Stimulated activated CD8-positive, alpha-beta memory T cell treated with anti-CD3 and anti-CD28 coated beads, Interleukin-7, amount 100 ng/mL, for 1 hour (primary cell): ENCODE measurements at places on chromosomes 3 and 15.

DNA sequence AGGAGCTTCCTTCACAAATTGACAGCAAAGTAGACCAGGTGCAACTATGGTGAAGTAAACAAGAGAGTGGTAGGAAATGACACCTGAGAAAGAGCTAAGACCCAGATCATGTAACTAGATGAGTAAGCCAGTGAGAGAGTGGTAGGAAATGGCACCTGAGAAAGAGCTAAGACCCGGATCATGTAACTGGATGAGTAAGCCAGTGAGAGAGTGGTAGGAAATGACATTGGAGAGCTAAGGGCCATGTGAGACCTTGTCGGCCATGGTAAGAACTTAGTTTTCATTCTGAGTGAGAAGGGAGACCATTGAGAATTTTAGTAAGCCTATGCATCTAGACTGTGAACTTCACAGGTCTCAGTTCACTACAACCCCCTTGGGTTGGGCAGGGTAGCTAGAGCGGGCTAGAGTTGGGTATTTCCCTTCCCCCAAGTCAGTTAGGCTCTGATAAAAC lies 5.4 kb upstream of the SENP7 start:
- no peak for DNase-seq

DNA sequence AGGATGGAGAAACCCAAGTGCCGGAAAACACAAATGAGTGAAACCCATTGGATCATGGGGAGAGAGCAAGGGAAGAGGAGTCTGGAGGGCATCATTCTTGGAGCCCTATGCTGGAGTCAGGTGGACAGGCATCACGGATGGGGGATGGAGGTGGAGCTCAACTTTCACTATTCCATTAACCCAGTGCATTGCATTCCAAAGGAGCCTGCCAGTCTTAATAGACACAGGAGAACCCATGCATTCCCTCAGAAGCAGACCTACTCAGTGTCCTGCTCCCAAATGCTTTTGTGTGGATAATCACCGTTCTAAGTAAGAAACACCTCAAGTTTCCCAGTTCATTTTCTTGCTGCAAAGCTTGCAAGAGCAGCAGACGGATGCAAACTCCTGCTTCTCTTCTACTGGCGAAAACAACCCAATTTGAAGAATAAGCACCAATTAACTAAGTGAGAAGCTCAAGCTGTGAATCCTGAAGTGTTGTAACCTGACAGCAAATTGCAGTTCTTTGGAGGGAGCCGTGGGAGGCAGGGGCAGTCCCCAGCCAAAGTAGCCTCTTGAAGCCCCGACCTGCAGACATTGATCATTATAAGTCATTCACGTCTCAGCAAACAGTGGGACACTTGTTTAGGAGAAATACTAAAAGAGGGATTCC lies 25.3 kb downstream of the SEMA5B start:
- no peak for DNase-seq

DNA sequence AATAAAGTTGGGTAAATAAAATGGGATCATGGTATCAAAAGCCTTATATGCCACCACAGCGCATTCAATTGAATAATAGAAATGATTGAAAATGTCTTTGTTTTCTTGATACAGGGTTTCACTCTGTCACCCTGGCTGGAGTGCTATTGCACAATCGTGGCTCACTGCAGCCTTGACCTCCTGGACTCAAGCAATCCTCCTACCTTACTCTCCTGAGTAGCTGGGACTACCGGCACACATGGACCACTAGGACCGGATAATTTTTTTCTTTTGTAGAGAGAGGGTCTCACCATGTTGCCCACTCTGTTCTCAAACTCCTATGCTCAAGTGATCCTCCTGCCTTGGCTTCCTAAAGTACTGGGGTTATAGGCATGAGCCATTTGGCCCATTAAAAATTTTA lies 33.8 kb upstream of the BBX start:
- no peak for DNase-seq

DNA sequence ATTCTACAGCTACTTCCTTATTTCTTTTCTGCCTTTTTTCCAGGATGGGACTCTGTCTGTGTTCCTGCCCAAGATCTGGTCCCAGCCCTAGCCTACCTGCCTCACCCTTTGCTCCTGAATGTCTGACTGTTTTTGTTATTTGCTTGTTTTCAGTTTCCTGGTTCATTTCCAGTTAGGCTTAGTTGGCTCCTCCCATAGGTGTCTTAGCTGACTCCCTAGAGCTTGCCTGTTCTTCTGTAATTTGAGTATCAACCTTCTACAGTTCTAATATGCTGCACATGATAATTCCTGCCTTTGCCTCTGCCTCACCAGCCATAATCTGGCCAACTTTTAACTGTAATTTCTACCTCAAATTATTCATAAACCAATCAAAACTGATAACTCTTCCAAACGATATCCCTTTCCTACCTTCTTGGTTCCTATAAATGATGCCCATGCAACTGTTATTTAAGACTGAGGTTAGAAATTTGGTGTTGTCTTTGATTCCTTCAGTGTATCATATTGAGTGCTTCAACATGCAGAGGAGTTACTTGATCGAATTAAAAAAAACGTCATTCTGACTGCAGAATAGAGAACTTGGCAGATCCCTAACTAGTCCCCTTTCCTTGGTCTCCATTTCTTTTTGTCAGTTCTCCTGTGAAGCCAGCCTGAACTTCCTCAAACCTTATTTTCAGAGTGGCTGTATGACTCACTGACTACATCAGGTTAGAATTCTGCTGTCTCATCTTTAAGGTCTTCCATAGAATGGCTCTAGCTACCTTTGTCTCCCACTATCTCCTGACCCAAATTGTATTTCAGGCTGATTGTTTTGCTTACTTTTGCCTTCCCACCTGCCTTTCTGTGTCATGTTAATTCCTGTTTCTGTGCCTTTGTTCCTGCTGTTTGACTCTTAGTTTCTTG lies 8.4 kb downstream of the GOLM2 start:
- DNase-seq: no peak

DNA sequence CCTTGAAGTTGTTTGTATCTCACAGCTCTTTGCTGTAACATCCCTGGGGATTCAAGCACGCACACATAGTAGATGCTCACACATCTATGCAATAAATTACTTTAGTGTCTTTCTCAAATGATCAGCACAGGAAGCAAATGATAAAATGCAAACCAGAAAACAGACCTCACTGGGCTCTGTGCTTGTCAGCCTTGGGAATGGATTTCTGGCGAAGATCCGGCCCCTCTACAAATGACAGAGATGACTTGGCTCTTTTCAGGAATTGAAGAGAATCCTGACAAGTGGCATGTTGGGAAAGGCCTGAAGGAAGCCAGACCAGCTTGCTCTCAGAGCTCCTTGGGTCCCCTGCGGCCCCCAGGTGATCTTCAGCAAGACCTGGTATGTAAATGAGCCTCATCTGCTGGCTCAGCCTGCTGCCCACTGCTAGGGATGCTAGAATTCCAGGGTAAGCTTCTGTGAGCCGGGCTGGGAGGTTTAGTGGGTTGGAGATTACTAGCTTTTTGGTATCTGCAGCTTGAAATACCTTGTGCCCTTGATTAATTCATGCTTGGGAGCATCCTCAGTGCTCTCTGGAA lies 54.1 kb downstream of the LPP start:
- no peak for DNase-seq

GRCh38 chr3:118559286-118559685 lies 475.4 kb downstream of the IGSF11 start:
- DNase-seq: no peak

DNA sequence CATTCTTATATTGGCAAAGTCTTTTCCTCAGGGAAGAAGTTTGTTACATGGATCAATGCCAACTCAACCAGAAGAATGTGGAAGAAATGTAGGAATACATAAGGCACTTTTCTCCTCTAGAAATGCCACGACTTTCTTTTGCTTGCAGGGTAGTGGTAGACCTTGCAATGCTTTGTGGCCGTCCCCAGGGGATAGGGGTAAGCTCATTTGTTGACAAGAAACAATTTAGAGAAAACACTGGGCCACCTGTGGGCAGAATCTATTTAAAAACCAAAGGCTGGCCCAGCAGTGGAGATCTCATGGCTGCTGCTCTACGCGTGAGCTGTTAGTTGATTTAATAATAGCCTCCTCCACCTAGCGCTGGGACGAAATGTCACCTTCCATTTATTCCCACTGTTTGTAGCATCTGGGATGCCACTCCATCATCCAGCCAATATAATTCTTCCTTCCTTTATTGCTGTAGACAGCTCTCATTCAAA lies 64.6 kb upstream of the PFN2 start:
- DNase-seq: no peak

GRCh38 chr3:11631820-11632219 lies 11.9 kb downstream of the VGLL4 start:
- no peak for DNase-seq

- DNase-seq: no peak
Measured at GRCh38 chr3:101163554-101163953, 156.8 kb downstream of the IMPG2 start.

DNA sequence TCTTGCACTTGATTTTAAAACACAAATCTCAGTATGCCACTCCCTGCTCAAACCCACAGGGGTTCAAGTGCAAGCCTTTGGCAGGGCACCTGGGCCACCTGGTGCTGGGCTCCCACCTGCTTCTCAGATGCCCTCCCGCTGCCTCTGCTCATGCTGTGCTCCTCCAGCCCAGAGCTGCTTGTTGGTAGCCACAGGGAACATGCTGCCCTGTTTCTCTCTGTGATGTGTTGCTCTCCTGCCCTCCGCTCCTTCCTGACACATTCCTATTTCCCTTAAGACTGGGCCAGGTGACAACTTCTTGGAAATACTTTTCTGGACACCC lies 27.1 kb upstream of the KY start:
- DNase-seq: no peak
